Lung (tissue), 17 donors: ENCODE measurements at places on chromosomes 5 and 9. TPM values are rescaled to one million over a fixed set of nuclear protein-coding genes. Genes with fewer than 3 reads are reported as not detected.

DNA sequence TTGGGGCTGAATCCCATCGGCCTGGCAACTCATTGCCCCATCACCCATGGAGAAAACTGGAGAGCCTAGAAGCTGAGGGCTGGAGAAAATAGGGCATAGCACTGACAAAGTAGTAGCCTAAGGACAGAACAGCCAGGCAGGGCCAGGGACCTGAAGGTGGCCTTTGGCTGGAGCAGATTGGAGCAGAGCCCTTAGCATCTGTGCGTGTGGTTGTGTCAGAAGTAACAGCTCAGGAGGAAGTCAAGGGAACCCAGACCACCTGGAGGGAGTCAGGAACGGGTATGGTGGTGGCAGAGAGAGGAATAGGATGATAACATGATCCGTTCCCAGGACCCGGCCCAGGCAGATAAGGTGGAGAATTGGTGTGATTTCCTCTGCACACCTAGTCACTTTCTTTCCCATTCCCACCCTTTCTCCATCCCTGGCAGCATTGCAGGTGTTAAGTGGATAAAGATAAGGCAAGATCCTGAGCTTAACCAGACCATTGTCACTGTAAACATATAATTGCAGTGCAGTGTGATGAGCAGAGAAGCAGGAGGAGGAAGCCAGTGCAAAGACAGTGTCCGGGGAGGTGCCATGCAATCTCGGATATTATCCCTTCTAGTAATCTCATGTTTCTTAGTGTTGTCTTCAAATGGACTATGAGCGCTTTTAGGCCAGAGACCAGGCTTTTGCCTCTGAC, 67.0 kb downstream of the NDFIP1 start:
- DNase-seq: no peak

GRCh38 chr5:134477462-134478245, 47.8 kb upstream of the JADE2 start:
- DNase-seq: no peak

- no peak for DNase-seq
Observed at GRCh38 chr9:91532325-91532724, 108.7 kb upstream of the NFIL3 start.

GRCh38 chr9:105245029-105245890, 809 bp downstream of the SLC44A1 start:
- peak; percentile 72 for DNase-seq

- no peak for DNase-seq
Observed at GRCh38 chr9:34884747-34885189, 73.3 kb upstream of the PHF24 start.

DNA sequence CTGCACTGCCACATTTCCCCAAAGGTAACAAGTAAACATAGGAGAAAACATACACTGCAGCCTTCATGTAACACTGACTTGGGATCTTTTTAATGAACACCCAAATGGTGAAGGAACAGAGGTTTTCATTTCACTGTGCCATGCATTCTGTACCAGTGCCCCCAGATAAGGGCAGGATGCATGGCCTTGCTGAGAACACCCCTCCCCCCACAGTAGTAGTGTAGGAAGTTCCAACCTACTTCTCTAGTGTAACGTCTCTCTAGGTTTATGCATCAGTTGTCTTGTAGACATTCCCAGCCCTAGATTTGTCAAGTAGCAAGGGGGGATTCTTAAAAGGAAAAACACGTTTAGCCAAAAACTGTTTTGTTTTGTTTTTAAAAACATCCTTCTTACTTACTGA, 29.9 kb downstream of the MAP3K1 start:
- DNase-seq: no peak

DNA sequence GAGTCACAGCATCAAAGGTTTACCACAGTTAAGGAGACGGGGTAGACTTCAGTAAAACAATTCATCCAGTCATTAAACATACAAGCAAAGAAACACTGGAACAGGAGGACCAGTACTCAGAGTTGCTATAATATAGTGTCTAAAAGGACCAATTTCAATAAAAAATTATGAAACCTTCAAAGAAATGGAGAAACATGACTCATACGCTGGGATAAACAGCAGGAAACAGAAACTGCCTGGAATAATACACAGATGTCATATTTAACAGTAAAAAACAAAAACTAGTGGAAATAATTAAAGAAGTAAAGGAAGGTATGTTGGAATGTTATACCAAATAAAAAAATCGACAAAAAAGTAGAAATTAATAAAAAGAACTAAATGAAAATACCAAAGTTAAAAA, 1075.9 kb downstream of the NR2F1-AS1 start:
- DNase-seq: no peak

- no peak for DNase-seq
Observed at GRCh38 chr9:16068476-16068875, 515.6 kb downstream of the CCDC171 start.

HNRNPAB gene
- 168 TPM for polyA plus RNA-seq

DNA sequence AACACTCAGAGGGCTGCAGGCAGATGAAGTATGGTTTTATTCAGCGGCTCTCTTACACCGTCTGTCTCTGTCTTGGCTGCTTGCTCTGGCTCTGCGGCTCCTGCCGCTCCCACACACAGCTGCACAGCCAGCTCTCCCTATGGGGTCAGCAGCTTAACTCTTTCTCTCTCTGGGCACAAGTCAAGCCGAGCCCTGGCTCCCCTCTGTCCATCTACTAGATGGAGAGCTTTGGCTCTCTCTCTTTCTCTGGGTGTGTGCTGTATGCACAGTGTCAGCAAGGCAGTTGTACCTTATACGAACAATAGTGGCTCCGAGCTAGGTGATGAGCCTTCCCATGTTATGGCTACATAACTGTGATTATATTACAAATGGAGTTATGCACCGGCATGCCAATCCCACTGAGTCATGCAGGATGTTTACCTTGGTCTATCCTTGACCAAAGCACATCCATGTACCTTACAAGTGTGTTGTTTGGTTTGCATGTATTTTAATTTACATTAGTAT, 19.3 kb upstream of the PPP2CA start:
- DNase-seq: peak; percentile 54

DNA sequence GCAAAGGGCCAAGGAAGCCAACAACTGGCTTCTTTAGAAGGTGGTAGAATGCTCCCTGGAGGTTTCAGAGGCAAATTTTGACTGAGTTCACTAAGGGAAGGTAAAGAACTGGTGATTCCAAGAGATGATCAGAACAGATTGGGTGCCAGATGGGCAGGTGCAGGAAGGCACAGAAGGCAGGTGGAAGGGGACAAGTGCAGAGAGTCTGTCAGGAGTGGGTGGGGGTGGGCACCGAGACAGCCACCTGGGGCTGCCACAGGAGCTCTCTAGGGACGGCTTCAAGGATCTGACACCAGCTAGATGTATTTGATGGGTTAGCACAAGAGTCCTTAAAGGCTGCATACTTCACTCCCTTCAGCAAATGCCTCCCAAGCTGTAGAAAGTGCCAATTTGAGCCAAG, 207.3 kb downstream of the PTTG1 start:
- DNase-seq: no peak

- DNase-seq: no peak
Observed at GRCh38 chr9:115930472-115930871, 223.1 kb upstream of the PAPPA start.
